ENCODE measurements at places on chromosomes 5 and 9. TPM values are rescaled to one million over a fixed set of nuclear protein-coding genes. Genes with fewer than 3 reads are reported as not detected.

DNA sequence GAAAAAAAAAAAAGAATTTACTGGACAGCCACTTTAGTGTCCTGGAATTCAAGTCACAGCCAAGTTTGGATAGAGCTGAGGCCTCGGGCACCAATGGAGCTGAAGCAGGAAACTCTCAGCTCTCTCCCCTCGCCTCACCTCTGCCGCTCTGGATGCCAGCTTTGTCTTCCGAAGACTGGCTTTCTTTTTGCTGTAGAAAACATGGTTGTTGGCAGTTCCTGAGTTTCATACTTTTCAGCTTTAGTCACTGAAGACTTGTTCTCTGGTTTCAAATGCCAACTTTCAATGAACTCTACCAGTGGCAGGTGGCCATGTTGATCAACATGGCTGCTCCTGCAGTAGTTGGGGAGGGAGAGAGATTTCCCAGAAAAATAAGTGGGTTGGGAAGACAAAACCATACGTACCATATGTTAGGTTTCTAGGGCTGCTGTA, 142.2 kb downstream of the SNX18 start:
- H3K27me3 ChIP-seq, result no peaks in the 10 kb centered on the region
- H3K4me3 ChIP-seq, result no peak overlapping the region
- peaks cover 13% of the 10 kb centered on the region for H3K4me1 ChIP-seq
- no peak overlapping the region for H3K27ac ChIP-seq

Gene P4HA2
- 91.1 TPM for total RNA-seq

DNA sequence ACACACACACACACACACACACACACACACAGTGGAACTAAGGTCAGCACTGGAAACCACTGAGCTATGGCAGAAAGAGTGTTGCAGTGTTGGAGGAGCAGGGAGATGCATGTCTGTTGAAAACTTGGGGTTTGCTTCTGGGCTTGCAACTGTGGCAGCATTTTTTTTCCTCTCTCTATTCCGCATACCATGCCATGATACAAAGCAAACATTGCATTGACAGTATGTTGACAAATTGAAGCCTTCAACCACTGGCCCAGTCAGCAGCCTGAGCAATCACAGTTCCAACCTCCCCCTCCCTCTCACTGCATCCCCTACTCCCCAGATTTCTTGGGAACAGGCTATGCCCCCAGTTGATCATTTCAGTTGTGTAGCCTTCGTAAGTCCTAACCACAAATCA, 478.1 kb upstream of the WWC1 start:
- no peak for DNase-seq
- H3K27me3 ChIP-seq, result no peaks in the 10 kb centered on the region
- H3K27ac ChIP-seq, result no peak overlapping the region
- no peak overlapping the region for H3K4me3 ChIP-seq

DNA sequence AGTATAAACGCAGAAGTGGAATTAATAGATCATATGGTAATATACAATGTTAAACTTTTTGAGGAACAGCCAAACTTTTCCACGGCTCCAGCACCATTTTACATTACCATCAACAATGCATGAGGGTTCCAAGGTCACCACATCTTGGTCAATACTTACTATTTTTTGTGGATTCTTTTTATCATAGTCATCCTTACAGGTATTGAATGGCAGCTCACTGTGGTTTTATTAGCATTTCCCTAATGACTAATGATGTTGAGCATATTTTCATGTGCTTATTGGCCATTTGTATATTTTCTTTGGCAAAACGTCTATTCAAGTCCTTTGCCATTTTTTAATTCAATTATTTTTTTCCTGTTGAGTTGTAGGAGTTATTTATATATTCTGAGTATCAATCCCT, 14.1 kb upstream of the RAPGEF6 start:
- H3K36me3 ChIP-seq, result peaks cover 87% of the 10 kb centered on the region
- no peak overlapping the region for H3K27ac ChIP-seq
- peaks cover 5% of the 10 kb centered on the region for H3K4me1 ChIP-seq
- no peak overlapping the region for H3K4me3 ChIP-seq

- no peak overlapping the region for H3K27ac ChIP-seq
- DNase-seq, result no peak
- peaks cover 6% of the 10 kb centered on the region for H3K4me1 ChIP-seq
- peaks cover 77% of the 10 kb centered on the region for H3K36me3 ChIP-seq
- no peaks in the 10 kb centered on the region for H3K27me3 ChIP-seq
Measured at GRCh38 chr5:14465776-14466175, 115.8 kb upstream of the OTULINL start.

Gene LRRTM2
- not detected for total RNA-seq

Measured in MCF 10A (cell line).